ENCODE measurements at places on chromosomes 7 and 10.

GRCh38 chr10:1183033-1183396, 126.8 kb downstream of the WDR37 start:
- no peak for DNase-seq

- no peak for DNase-seq
Measured at GRCh38 chr10:69232736-69233480, 12.8 kb downstream of the HKDC1 start.

GRCh38 chr7:92246360-92247101, 757 bp downstream of the ANKIB1 start:
- peak; percentile 66 for DNase-seq

DNA sequence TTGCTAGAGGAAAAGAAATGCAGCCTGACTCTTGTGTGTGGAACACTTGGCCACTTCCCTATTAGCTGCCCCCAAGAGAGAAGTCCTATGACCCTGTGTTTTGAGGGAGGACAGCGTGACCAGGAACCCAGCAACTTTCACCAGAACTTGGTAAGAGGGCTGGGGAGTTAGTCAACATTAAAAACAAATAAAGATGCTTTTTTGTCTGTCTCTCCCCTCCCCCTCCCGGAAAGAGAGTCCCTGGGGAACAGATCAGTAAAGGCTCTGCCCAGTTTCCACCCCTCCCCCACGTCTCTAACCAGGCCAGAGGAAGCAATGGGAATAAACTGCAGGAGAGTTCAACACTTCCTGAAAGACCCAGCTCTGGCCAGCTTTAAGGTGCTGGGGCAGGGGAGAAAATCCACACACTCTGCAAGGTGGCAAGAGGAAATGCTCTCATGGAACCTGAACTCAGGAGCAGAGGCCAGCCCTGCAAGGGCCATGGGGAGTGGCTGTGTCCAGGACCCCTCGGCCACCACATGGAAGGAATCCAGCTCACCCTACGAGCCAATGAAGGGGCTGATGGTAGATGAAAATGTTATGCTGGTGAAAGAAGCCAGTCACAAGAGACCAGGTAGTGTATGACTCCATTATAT, 21.5 kb downstream of the SH3PXD2A start:
- DNase-seq = no peak

- no peak for DNase-seq
Measured at GRCh38 chr7:72217151-72217550, 195.0 kb downstream of the CALN1 start.

DNA sequence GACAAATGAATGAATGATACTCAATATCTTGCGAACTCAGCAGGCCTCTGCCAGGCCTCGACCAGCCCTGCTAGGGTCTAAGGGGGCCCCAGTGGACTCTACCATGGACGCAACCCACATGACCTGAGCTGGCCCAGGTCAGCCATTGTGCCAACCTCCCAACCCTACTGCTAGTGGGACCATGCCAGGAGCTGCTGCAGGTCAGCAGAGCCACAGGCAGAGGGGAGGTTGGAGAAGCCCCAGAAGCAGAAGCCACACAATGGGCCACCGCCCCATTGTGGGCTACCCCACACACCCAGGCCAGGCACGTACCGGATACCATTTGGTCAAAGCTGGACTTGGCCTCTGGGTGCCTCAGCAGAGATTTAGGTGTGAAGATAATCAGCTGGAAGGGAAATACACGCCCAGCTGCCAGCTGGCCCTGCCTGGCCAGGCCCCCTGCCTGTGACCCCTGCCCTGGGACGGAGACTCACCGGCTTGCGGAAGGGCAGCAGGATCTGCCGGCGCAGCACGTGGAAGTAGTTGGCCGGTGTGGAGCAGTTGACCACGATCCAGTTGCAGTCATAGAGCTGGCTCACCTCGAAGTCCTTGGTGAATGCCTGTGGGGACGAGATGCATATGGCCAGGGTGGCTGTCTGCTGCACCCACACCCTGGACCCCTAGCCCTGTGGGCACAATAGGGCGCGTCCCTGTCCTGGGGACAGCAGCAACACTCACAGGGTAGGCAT, 24.5 kb downstream of the OGDHL start:
- DNase-seq = no peak

DNA sequence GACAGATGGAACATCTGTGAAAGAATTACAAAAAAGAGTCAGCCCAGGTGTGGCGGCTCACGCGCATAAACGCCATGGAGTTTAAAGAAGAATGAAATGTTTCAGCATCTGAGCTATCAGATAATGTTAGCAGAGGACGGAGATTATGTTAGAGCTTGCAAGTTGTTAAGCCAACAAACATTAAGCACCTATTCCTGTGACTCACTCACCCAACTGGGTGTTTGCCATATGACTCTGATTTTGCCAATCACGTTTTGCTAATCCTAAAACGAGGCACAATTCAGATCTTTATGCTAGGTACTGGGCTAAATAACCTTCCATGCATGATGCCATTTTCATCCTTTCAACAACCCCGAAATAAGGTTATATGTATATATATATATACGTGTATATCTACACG, 29.0 kb upstream of the CCNY start:
- DNase-seq = no peak

Measured in activated CD8-positive, alpha-beta memory T cell treated with anti-CD3 and anti-CD28 coated beads, Interleukin-2, amount 10 ng/mL, durations not matched to agents 7 days and 5 days (primary cell).